NCI-H2171 (cell line): ENCODE measurements at places on chromosomes 16 and 17.

- DNase-seq: no peak
Measured at GRCh38 chr16:23280483-23280967, 21.6 kb upstream of the SCNN1B start.

DNA sequence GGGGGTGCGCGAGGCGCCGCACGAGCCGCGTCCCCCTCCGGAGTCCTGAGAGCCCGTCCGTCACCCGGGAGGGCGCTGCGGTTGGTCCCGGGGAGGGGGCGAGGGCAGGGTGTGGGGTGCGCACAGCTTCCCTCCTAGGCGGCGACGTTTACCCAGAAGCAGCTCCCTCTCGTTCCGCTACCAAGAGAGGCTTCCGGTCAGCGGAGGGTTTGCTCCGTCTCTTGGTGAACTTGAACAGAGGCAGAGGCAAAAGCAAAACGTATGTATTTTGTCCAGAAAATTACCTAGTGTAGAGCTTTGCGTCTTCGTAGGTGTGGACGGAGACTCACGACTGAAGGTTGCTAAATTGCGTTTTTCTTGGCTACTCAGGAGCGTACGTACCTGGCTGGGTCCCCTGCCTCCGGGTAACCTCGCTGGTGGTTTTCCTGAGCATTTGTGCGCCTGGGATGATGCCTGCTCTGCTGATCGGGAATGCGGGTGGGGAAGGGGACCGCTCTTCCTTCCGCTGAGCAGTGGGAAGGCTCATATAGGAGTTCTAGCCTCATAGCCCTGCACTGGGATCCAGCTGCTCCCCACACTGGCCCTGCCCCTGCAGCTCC is 833 bp downstream of the WSCD1 start:
- DNase-seq: no peak

DNA sequence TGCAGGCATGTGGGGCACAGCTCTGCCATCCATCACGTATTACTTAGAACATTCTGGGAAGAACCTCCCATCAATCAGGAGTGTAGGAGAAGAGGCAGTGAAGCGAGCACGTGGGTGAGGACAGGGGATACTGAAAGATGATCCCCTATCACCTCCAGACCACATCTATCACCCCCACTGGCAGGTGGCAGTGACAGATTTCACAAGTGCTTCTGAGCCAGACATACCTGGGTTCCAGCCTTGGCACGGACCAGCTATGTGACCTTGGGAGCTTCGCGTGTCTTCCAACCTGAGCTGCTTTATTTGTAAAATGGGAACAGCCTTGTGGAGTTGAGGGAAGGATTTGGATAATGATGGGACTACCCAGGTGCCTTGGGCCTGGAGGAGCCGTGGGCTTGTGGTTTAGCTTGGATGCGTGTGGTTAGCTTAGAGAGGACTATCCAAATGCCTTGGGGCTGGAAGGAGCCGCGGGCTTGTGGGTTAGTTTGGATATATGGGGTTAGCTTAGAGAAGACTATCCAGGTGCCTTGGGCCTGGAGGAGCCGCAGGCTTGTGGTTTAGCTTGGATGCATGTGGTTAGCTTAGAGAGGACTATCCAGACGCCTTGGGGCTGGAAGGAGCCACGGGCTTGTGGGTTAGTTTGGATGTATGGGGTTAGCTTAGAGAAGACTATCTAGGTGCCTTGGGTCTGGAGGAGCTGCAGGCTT is 206.4 kb downstream of the ENGASE start:
- no peak for DNase-seq

DNA sequence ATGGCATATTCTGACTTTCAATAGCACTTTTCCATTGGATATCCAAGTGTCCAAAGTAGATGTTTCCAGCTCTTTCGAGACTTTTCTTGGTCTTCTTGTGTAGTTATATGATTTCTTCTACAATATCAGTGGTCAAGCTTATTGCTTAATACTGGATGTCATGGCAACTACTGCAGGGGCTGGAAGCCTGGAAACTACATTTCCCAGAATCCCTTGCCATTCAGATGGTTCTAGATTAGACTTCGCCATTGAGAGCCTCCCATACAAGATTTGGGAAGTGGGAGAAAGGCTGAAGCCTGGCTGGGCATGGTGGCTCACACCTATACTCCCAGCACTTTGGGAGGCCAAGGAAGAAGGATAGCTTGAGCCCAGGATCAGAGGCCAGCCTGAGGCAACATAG is 153.6 kb downstream of the C16orf95 start:
- no peak for DNase-seq

DNA sequence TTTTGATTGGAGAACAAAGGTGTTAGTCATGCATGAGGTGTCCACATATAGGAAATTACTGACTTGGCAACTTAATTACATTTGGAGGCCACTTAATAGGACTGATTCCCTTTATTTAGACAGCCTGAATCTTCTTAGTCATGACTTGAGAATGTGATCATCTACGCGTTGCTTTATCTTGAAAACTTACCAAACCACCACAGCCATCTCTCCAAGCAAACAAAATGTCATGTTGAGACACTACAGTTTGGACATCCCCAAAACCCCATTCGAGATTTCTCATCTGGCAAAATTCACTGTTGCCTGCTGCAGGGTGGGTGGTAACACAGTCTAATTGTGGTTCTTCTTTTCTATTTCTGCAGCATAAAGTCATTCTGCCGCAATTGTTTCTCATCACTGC is 176.5 kb upstream of the CDH5 start:
- no peak for DNase-seq

- DNase-seq: no peak
Measured at GRCh38 chr17:80428363-80428762, 13.4 kb downstream of the ENDOV start.

DNA sequence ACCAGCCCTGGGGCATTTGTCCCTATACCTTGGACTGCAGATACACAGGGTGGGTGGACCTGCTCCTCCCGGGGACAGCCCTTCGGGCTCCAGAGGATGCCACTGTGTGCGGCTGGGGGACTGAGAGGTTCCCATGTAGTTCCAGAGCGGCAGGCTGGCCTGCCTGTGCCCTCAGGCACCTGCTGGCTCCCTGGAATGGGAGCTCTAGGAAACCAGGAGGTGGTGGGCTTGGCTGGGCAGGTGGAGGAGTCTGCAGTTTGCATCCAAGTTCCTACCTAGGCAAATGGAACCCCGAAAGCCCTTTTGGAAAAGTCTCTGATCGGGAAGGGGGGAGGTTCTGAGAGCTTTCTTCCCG is 982 bp downstream of the DBNDD1 start:
- DNase-seq: no peak

DNA sequence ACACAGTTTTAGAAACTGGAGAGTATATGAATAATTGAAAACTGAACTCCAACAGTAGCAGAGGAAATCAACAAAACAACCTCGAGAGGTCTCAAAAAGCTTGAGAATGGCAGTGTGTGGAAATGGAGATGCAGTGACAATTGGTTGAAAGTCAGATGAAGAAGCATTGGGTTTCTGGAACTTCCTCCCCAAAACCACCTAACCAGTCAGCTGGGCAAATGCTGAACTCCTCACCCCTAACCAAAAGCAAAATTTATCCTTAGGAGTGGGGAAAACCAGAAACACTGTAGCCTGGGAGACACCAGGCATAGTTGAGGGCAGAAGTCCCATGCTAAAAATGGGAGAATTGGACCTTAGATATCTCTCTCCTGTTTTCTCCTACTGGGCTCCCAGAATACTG is 109.9 kb downstream of the TANC2 start:
- DNase-seq: no peak

DNA sequence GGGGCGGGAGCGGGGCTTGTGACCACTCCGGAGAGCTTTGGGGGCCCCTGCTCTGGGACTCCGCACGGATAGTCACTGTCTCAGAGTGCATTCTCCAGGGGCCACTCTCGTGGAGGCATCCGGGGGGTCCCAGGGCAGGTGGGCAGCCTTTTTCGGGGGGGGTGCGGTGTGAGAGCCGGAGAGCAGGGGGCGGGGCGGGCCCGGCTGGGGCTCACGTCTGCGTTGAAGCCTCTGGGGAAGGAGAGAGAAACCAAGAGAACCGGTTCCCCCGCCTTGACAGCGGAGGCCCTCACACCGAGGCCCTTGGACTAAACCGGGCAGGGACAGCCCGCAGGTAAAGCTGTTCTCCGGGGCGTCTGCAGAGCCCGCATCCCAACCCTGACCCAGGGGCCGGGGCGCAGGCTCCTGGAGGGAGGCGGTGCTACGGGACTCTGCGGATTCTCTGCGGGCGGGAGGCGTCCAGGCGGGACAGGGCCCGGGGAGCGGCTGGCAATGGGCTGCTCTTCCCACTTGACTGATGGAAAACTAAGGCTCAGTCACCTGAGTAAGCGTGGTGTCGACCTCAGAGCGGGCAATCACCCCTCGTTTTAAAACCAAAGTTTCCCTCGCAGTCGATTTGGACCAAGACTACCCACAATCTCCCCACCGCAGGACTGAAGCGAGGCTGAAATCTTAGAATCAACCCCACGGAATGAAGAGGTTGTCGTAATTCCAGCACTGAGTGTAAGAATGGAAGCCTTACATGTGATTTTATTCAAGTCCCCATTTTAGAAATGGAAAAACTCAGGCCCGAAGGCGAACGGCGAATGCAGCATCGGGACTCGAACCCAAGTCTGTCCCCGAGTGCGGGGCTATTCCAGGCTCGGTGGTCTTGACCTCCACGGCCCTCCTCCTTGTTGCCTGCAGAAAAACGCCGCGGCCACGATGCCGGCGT is 49.6 kb upstream of the AMZ2 start:
- DNase-seq: no peak
